ENCODE measurements at places on chromosomes 13 and 19. TPM values are rescaled to one million over a fixed set of nuclear protein-coding genes. Genes with fewer than 3 reads are reported as not detected.

Gene ZNF709
- 2.9 TPM for total RNA-seq

GRCh38 chr19:6887316-6887715, at the start of gene ADGRE1:
Gene ADGRE1, plus strand, starts transcription at chr19:6887579. Its CDS starts 30 bp downstream, at chr19:6887609.
- no peak for DNase-seq

DNA sequence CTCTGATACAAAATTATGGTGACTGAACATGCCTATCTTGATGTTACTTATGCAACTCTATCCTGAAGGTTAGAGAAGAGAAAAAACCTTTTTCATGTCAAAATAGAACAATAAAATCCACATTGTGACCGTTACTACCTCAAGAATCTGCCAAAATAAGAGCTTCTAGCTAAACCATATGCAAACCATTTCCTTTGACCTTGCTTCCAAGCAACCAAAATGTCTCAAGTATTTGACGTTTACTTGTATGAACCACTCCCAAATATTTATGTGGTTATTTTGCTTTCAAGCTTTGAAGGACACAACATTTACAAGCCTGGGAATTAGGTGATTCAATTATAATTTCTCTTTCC, 13.9 kb downstream of the FOXO1 start:
- no peak for DNase-seq

DNA sequence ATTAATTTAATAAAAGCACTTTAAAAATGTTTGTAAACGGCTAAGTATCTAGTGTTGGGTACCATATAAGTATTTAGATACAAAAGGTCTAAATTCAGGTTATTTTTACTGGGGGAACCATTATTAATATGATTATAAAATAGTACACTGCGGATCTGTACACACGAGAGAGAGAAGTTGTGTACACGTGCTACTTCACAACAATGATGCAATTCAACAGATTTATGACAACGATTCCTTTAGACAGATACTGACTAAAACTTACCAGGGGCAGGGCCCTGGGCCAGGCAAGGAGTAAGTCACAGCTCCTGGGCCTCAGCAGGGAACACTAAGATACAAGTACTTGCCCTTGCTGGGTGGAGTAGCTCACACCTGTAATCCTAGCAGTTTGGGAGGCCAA, 29.1 kb upstream of the TPTE2 start:
- DNase-seq: no peak

DNA sequence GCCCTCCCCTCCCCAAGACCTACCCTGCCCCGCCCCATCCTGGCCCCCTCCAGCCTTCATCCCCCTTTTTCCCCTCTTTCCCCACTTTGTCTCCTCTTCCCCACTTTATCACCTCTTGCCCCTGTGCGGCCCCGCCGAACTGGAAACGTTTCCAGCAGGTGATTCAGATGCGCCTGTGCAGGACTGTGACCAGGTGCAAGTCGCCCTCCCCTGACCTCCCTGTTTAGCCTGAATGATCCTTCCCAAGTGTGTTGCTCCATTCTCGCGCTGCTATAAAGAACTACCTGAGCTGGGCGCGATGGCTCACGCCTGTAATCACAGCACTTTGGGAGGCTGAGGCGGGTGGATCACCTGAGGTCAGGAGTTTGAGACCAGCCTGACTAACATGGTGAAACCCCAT, 25.9 kb downstream of the ZNF791 start:
- no peak for DNase-seq

- DNase-seq: no peak
Observed at GRCh38 chr13:49560270-49561061, 24.9 kb downstream of the RCBTB1 start.
